Astrocyte (in vitro differentiated cells and primary cell): ENCODE measurements at places on chromosomes 16 and 17.

DNA sequence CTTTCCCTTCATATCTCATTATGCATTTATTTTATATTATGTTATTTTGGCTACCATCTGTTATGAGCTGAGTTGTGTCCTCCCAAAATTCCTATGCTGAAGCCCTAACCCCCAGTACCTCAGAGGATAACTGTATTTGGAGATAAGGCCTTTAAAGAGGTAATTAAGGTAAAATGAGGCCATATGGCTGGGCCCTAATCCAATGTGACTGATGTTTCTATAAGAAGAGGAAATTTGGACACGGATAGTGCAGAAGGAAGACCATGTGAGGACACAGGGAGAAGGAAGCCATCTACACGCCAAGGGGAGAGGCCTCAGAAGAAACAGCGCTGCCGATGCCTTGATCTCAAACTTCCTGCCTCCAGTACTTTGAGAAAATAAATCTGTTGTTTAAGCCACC lies 557.7 kb upstream of the CDH5 start:
- DNase-seq: no peak

GRCh38 chr16:84907575-84907974 lies 87.8 kb downstream of the CRISPLD2 start:
- DNase-seq: peak; percentile 83

GRCh38 chr17:36740157-36740556 lies 138.8 kb downstream of the MRM1 start:
- DNase-seq: no peak

DNA sequence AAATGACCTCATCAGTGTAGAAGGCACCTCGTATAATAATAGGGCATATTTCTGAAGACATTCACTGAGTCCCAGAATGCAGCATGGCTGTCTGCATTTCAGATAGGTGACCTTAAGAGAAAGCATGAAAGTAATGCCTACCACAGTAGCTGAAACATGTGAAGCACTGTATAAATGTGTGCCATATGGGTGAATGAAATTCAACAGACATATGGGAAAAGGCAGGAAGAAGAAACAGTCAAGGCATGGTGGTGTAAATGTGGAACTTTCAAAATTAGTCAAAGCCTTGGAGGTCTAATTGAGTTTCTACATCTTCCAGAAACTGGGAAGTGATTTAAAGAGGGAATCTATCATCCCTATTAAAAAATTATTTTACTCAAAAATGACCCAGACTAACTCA lies 698.2 kb upstream of the GOT2 start:
- DNase-seq: no peak
